ENCODE measurements at places on chromosomes 6 and 20.

GRCh38 chr6:53233309-53233708 is 84.7 kb upstream of the GCM1 start:
- no peak for DNase-seq

DNA sequence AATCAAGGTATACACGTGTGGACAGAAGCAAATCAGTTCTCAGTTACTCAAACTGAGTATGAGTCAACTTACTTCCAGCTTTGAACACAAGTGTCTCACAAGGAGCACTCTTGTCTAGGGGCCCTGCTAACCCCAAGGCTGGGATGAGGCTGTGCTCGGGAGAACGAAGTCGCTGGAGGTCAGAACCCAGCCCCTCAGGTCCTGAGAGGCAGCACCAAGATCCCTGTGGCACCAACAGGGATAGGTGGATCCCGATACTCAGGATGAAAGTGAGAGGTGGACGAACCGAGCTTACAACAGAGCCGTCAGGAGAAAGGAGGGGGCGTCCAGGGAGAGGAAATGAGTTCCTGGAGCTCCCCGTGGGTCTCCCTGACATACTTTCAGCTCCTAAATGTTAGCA is 85.7 kb downstream of the GINS1 start:
- no peak for DNase-seq

DNA sequence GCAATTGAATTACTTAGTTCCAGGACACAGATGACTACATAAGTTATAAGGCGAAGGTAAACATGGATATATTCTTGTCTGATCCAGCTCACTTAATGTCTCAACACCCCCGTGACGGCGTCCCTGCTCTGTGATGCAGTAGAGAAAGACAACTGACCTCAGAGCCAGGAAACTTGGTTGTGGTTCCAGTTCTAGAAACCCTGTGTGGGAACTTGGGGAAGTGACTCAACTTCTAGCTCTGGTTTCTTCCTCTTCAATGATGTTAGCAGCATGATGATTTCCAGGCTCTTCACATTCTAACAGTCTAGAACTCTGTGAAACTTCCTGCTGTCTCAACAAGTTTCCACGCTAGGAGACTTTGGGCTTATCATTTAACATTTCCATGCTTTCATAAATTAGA is 18.4 kb downstream of the LAMA4 start:
- DNase-seq, result no peak

- no peak for DNase-seq
These were observed 171.0 kb upstream of the CITED2 start for GRCh38 chr6:139545206-139546105.

DNA sequence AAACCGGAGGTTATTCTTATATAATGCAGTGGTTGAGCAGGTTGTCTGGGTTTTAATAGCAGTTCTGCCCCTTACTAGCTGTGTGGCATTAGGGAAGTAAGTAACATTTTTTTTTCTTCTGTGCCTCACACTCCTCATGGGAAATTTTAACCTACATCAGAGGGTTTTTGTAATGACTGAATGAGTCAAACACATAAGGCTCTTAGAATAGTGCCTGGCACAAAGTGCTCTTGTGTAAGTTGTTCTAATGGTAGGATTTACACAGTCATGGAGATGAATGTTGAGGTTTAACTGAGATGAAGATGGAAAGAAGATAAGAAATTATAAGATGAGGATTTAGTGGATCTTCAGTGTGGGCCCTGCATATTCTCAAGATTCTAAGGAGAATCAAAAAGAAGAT is 68.4 kb upstream of the PHIP start:
- DNase-seq, result no peak

DNA sequence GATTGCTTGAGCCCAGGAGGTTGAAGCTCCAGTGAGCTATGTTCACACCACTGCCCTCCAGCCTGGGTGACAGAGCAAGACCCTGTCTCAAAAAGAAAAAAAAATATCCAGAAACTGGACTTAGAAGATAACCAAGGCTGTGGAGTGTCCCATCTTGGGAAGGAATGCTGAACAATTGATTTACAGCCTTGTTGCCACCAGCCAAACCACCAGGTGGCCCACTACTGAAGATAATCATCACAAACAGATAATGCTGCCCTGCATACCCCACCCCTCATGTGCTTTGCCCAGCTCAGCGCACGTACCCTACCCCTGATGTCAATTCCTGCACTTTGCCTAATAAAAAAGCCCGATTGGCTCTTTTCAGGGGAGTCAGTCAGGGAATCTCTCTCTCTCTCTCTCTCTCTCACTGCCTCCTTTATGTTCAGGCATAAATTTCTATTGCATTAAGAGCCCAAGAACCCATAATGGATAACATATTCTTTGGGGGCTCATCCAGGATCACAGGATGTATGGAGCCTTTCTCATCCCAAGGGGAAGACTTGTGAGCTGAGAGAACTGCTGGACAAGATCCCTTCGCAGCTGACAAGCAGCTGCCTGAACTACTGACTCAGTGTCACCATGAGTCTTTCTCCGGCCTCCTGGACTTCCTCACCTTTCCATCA is 166.4 kb downstream of the CD24 start:
- no peak for DNase-seq

- no peak for DNase-seq
These were observed 4.5 kb downstream of the TMEM14A start for GRCh38 chr6:52675372-52675771.

- no peak for DNase-seq
These were observed 222.7 kb upstream of the NOX3 start for GRCh38 chr6:155678361-155678760.

GRCh38 chr20:9613871-9614270 is 99.5 kb downstream of the LAMP5 start:
- no peak for DNase-seq

GRCh38 chr6:1756472-1757129 is 146.9 kb downstream of the FOXC1 start:
- no peak for DNase-seq

DNA sequence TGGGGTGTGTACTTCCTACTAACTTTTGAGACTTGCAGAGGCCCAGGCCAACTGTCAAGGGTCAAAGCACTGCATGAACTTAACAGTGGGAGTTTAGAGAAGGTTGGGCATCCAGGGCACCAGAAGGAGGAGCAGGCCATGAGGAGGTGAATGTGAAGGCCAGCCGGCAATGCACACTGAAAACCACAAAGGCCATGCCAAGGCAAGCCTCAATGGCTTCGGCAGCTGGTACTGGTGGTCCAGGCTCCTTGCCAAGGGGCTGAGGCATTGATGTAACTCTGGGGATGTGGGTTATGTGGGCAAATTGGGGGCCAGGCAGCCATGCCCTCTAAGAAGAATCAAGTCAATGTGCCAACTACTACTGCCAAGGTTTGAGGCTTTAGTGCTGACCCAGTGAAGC is 222.4 kb downstream of the UNC5CL start:
- DNase-seq, result no peak

DNA sequence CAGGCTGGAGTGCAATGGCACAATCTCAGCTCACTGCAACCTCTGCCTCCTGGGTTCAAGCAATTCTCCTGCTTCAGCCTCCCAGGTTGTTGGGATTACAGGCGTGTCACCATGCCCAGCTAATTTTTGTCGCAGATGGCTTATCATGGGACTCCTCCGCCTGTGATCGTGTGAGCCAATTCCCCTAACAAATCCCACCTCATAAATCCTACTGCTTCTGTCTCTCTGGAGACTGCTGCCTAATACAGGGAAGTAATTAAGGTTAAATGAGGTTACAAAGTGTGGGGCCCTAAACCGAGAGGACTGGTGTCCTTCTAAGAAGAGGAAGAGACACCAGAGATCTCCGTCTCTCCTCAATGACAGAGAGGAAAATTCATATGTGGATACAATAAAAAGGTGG is 52.0 kb downstream of the TRPC4AP start:
- no peak for DNase-seq

DNA sequence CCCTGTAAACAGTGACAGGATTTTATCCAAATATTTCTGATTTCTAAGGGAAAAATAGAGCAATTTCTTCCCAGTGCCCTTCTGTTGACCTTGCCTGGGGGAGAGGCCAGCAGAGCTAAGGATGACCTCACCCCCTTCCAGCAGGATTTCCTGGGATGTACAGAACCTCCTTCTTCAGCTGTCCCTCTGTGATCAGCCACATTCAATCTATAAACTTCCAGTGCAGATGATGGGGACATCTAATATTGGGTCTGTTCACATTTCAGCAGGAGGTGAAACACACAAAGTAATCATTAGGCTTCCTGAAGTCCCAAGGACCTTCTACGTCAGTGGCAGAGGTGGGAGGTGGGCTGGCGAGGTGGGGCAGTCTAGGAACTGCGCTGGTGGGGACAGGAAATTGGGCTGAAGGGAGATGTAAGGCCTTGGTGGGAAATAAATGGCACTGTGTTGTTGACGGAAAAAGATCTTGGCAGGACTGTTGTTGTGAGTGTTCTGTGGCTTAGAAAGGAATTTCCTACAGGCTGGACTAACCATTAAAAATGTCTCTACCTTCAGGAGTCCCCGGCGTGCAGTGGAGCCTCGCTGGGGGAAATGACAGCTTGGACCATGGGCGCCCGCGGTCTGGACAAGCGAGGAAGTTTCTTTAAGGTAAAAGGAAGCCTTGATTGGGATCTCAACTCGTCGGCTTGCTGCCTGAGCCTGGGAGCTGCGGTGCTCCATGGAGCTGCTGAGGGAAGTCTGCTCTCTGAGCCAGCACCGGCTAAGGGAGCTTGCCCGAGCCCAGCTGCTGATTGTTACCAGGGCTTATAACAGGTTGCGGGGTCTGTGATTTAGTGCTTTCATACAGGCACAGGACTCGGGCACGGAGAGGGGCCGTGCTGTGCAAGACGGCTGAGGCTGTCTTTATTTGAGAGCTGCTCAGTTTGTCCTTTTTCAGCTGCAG is 127.9 kb upstream of the NAA20 start:
- no peak for DNase-seq

DNA sequence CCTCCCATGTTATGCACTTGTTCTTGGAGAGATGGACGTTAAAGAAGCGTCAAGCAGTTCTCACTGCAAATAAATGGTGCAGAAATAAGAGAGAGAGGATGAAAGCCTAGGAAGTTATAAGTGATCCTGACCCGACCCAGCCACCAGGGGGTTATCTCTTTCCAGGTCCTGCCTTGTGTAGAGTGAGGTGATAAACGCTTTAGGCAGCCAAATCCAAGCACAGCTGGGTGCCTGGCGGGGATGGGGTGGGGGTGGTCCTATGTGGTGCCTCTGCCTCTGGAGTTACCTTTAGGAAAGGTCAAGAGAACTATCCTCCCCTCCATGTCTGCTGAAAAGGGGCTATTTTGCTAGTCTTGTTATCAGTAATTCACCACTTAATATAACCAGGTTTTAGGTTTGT is 9.2 kb upstream of the TFAP2A start:
- DNase-seq, result no peak

GRCh38 chr6:76453270-76453669 is 380.8 kb upstream of the IMPG1 start:
- no peak for DNase-seq

GRCh38 chr6:21953831-21954801 is 342.7 kb downstream of the PRL start:
- no peak for DNase-seq

GRCh38 chr6:134593442-134593841 is 275.5 kb upstream of the SGK1 start:
- DNase-seq, result no peak

- DNase-seq, result no peak
These were observed 336.8 kb downstream of the HDGFL1 start for GRCh38 chr6:22906091-22906549.

DNA sequence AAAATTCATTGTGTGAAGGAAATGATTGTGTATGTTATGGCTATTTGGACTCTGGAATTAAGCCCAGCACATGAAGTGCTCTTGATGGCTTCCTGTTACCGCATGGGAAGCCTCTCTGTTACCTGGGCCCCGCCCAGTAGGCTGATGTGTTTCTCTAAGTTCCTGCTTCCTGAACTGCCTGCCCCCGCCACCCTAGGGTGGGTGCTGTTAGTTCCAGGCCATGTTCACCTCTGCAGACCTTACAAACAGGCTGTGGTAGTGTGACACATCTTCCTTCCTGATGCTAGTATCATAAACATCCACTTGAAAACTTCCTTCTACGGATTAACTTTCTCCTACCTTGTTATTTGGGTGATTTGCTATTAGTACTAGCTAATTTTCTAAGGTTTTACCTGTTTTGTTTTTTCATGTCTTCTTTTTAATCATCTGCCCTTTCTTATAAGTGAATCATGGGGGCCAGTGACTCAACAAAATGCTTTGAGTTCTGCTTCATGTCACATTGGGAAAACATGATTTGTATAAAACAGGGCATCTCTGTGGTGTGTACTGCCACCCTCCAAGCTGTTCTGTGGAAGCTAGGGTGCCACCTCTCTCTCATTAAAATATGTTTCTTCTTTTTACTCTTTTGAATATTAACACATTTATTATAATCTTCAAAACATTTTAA is 40.6 kb downstream of the SH3BGRL2 start:
- DNase-seq, result peak; percentile 25

DNA sequence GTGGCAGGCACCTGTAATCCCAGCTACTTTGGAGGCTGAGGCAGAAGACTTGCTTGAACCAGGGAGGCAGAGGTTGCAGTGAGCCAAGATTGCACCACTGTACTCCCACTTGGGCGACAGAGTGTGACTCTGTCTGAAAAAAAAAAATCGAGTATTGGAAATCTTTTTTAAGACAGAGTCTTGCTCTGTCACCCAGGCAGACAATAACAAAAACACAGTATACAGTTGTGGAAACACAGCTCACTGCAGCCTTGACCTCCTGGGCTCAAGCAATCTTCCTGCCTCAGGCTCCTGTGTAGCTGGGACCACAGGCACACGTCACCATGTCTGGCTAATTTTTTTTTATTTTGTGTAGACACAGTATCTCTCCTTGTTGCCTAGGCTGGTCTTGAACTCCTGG is 15.0 kb downstream of the NANP start:
- DNase-seq, result no peak

GRCh38 chr6:167111597-167111996 is 11.3 kb upstream of the CCR6 start:
- DNase-seq, result no peak

DNA sequence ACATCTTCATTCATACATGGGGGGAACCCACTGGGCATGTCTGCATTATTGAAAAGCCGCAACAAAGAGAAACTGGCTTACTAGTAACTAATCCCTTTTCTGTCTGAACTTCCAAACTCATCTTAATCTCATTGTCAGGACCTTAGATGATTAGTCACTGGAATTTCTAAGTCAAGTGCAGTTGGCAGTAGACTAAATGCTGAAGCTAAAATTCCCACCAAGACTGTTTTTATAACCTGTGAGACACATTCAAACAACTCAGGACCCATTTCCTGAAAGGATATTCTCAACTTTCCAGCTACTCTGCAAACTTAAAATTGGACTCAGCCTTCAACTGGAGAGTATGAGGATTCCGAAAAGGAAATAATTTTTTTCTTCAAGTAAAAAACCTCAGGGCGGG is 94.8 kb upstream of the SCAF8 start:
- DNase-seq, result no peak

GRCh38 chr6:149234051-149234962 is 83.2 kb upstream of the TAB2 start:
- DNase-seq, result no peak

- no peak for DNase-seq
These were observed 42.8 kb upstream of the TASP1 start for GRCh38 chr20:13681248-13682125.
